HT1080 (cell line): ENCODE measurements at places on chromosomes 1 and 21.
A peak's percentile ranks its signal among the peaks of the same experiment; 100 is the strongest.

DNA sequence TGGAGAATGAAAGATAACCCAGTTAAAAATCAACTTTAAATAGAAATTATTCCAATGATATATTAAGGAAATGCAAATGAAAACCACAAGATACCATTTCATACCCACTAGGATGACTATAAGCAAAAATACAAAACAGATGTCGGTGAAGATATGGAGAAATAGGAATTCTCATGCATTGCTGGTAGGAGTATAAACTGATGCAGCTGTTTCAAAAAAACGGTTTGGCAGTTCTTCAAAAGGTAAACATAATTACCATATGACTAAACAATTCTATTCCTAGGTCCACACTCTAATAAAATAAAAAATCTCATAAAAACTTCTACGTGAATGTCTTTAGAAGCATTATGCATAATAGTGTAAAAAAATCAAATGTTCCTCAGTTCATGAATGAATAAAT is 763.3 kb upstream of the BRINP3 start:
- DNase-seq, result no peak

GRCh38 chr21:21661741-21662140 is 663.5 kb downstream of the NCAM2 start:
- DNase-seq, result no peak

DNA sequence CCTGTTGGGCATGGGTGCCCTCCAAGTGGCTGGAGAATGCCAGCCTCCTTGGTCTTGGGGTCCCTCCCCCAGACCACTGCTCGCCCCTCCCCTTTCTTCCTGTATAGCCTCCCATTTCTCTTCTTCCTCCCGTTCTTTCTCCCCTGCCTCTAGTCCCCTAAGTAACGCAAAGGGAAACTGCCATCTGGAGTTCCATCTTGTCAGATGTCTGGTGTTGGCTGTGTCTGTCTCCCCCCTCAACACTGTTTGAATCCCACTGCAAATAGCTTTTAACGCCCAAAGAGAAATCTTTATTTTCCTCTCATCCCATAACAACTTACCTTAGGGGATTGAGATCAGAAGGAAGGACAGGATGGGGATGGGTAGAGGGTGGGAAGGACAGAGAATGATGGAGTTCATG is 55.3 kb upstream of the CSF3R start:
- no peak for DNase-seq

- DNase-seq, result no peak
Observed at GRCh38 chr21:34684174-34684876, 15.5 kb downstream of the CLIC6 start.

- DNase-seq, result no peak
Observed at GRCh38 chr1:58035523-58035922, 511.0 kb downstream of the OMA1 start.

- DNase-seq, result peak; percentile 85
Observed at GRCh38 chr1:12601700-12602658, 16.0 kb downstream of the DHRS3 start.

- no peak for DNase-seq
Observed at GRCh38 chr1:112386731-112387346, 9.2 kb upstream of the CTTNBP2NL start.

GRCh38 chr1:197736685-197737084 is 38.6 kb downstream of the DENND1B start:
- DNase-seq, result no peak

DNA sequence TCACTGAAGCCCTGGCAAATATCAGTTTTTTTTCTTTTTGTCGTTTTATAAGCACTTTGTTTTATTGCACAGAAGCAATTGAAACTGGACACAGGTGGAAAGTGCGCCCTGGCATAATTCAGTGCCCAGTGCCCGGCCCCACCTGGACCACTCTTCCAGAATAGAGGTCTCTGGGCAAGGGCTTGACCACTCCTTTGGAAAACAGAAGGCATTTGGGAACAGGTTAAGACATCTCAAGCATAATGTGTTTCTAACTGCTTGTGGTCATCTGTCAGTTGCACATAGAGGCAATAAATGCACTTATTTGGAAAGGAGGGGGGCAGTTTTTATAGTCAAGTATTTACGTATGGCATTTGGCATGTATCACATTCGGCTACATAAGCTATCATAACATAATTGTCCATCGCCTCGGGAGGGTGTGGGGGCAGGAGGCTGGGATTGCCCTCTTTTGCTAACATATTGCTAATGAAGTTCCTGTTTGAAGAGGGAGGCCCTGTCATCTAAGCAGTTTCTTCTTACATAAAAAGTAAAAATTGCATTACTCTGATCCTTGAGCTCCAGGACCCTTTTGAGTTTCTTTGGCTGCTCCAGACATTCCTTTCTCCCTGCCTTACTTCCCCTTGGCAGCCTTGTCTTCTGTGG is 14.7 kb upstream of the CD2 start:
- no peak for DNase-seq

DNA sequence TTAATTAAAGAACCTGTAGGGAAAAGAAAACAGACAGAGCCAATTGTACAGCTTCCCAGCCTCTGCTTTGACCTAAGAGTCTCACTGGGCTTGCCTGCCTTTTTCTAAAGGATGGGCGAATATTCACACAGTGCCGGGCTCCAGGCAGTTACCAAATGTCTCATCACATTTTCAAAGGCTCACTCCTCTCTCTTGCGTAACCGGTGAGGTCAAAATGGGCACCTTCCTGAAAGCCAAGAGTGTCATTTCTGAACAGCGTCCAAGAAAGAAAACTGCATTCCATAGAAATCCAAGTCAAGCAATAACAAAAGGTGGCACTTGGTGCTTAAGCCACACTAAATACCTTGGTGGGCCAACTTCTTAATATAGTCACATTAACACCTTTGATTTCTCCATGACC is 710 bp upstream of the PALMD start:
- DNase-seq, result peak; percentile 75

DNA sequence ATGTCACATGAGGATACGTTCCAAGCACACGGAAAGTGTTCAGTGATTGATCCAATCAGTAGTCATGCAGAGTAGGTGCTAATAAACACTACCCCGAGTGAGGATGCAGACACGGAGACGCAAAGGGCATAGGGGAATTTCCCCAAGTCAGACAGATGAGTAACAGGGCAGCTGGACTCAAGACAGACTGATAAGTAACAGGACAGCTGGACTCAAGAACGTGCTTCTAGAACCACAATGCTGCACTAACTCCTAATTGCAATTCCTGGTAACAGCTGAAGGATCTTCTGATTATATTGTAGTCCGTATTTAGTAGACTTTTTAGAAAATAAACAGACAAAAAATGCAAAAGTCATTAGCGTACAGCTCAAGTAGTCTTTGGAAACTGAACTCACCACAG is 1.9 kb upstream of the OR2T10 start:
- no peak for DNase-seq

DNA sequence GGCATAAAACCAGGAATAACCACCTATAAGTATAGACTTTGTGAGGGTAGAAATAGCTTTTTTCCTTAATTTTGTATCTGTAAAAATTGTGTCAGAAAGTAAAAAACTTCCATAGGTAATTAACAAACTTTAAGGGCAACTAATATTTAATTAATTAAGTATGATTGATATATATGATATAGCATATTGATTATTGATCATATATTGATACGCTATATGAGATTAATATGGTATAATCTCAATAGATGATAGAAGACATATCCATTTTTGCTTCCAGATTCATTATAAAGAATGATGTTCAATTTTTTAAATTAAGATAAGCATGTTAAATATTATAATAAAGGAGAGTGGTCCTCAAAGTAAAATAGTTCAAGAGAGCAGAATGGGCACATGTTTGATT is 99.3 kb upstream of the VAV3 start:
- no peak for DNase-seq

DNA sequence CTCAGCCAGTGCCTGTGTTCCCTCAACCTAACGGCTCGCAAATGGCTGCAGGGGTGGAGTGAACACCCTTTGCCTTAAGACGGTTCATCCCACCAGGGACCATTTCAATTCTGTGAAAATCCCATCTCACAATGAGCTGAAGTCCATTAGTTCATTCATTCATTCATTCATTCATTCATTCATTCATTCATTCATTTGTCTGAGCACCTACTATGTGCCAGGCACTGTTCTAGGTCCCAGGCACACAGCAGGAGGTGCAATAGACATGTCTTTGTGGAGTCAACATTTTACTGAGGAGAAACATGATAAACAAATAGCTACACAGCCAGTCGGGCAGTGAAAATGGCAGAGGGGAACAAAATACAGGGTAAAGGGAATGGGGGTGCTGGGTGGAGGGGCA is 618.8 kb downstream of the MATN1 start:
- DNase-seq, result no peak

DNA sequence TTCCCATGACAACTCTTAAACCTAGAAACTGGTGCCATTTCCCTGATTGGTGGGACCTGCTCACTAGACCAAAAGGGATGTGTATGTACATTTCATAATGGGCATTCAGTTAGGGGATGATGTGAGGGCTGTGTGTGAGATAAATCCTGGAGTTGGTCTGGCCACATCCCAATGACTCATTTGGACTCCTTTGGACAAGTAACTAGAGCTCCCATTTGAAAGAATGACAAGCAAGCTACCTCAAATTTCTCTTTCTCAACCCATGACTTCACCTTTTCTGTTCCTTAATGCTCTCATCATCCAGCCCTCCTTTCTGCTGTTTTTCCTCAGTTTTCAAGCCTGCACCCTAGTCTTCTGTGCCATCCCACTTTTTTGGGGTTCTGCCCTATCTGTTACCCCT is 27.9 kb downstream of the EBNA1BP2 start:
- peak; percentile 92 for DNase-seq

- DNase-seq, result no peak
Observed at GRCh38 chr1:192003295-192004077, 154.8 kb upstream of the RGS18 start.

GRCh38 chr1:155760751-155761475 is 72.0 kb downstream of the DAP3 start:
- DNase-seq, result no peak

- no peak for DNase-seq
Observed at GRCh38 chr1:7898962-7899361, 41.7 kb downstream of the TNFRSF9 start.

- no peak for DNase-seq
Observed at GRCh38 chr1:101119289-101119688, 93.7 kb upstream of the DPH5 start.

GRCh38 chr1:159826441-159827101 is at the start of gene SLAMF8:
SLAMF8 (plus strand) TSS chr1:159826873; CDS start chr1:159826899, 26 bp downstream.
- peak; percentile 37 for DNase-seq

DNA sequence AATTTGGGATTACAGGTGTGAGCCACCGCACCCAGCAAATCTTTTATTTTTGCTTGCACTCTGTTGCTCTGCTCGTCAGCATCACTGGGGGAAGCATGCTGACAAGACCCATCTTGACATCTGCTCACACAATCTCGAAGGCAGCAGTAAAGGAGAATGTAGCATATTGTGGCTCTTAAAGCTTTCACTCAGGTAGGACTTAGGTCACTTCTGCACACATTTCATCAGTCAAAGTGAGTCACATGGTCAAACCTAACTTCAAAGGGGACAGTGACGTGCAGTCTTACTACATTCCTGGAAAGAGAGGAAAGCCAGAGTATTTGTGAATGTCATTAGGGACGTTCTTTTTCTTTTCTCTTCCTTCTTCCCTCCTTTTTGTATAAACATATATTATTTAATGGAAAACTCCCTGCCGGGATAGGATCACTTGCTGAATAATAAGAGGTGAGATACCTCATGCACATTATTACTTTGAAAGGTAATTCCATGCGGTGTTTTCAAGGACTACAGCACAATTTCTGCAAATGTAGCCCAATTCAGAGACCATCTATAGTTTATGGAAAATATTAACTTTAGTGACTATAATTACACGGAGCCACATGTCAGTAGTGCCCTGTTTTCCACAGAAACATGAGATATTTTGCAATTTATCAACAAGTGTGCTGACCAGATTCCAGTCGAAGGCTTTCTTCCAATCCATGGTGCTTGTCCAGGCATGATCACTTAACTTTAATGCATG is 19.3 kb upstream of the ACBD6 start:
- DNase-seq, result no peak

DNA sequence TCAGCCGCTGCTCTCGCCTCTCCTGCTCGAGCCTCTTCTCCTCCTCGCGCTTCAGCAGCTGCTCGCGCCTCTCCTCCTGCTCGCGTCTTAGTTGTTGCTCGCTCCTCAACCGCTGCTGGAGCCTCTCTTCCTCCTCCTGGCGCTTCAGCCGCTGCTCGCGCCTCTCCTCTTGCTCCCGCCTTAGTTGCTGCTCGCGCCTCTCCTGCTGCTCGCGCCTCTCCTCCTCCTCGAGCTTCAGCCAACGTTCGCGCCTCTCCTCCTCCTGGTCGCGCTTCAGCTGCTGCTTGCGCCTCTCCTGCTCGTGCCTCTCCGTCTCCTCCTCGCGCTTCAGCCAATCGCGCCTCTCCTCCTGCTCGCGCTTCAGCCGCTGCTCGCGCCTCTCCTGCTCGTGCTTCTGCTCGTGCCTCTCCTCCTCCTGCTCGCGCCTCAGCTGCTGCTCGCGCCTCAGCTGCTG is 3.7 kb downstream of the TCHH start:
- no peak for DNase-seq

DNA sequence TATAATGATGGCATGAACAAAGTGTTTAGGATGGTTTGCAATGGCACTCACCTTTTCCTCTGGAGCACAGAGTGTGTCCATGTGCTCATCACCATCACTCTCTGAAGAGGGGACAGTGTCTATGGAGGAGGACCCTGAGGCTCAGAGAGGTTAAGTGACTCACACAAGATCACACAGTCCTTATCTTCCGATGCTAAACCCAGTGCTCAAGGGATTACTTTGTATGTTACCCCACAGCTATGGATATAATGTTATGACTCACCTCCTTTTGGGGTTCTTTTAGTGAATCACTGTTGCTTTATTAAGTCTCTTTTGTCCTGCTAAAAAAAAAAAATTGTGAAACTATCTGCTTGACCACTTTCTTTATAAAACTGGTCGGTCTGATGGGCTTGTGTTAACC is 67.6 kb downstream of the TENT5C start:
- DNase-seq, result peak; percentile 83

DNA sequence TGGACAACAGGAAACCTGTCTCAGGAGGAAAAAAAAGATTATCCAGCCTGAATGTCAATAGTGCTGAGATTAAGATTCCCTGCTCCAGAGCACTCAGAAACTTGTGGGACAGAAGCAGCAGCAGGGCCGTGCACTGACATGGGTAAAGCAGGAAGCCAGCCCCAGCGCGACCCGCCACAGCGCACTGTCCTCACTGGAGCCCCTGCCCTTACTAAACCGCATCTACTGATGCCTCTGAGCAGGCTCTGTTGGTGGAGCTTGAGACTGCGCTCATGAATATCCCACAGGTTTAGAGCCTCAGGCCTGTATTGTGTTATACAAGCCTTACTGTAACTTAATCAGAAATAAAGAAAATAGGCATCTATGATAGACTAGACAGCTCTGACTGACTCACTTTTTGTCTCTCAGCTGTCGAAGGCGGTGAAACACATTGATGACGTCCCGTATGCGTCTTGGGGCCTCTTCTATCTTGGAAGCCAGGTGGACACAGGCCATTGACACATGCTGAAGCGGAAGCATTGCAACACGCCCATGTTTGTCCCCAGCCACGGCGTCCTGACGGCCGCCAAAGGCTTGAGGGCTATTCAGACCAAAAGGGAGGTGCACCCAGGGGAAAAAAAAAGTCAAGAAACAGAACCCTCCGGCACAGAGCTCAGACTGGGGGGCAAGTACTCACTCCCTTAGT is 1.2 kb downstream of the CCNL2 start:
- DNase-seq, result peak; percentile 49
